Ecto neural progenitor cell (in vitro differentiated cells): ENCODE measurements at places on chromosomes 5 and 9.

DNA sequence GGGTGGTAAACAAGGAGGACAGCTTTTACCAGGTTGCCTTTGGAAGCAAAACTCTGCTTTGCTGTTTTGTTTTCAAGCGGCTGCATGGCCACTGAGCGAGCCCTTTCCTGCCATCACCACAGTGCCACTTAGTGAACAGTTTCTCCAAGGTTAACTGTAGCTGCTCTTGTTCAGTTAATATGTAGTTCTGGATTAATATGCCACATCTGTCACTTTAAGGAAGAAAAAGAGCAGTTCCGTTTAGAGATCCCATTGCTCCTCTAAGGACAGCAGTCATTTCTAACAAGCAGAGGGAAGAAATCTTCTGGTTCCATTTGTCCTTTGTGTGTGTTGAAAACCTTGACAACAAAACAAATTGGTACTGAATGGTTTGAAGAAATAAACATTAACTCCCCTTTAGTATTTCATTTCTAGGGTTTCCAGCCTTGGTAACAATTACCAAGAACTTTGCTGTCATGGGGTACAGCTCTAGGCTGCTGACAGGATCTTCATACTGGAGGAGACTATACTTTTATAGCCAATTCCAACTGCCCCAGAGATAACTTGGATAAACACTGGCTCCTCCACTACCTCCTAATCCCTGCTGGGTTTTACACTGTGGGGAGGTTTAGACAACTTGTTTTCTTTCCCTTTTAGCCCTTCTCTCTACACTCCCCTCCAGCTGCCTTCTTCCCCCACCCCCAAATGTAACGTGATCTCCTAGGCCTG is 10.3 kb upstream of the ABL1 start:
- peak; percentile 62 for DNase-seq

DNA sequence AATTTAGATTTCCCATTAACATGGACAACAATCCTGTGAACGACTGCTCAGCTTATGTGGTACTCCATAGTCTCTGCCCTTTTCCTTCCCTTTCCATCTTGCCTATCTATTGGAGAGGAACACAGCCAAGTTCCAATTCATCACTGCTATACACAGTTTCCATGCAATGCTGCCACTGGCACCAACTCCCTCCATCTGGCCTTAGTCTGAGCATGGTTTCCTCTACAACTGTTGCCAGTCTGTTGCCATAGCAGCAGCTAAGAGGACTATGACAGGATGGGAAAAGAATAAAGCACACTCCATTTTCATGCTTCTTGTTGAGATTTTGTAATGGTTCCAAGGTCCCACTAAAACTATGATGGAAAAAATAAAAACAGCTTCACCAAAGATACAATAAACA is 189.0 kb downstream of the HCN1 start:
- DNase-seq, result no peak

DNA sequence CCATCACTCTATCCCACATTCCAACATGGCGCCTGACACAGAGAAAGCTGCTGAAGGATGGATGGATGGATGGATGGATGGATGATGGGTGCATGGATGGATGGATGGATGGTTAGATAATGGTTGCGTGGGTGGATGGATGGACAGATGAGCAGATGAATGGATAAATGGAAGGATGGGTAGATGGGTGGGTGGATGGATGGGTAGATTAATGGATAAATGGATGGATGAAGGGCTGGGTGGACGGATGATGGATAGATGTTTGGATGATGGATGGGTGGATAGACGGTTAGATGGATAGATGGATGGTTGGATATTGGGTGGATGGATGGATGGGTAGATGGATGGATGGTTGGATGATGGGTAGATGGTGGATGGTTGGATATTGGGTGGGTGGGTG is 4.5 kb downstream of the LCN12 start:
- no peak for DNase-seq

GRCh38 chr9:79735023-79735779 is 163.4 kb downstream of the TLE4 start:
- no peak for DNase-seq

- peak; percentile 83 for DNase-seq
Measured at GRCh38 chr9:34578241-34579103, 11.1 kb downstream of the CNTFR start.

DNA sequence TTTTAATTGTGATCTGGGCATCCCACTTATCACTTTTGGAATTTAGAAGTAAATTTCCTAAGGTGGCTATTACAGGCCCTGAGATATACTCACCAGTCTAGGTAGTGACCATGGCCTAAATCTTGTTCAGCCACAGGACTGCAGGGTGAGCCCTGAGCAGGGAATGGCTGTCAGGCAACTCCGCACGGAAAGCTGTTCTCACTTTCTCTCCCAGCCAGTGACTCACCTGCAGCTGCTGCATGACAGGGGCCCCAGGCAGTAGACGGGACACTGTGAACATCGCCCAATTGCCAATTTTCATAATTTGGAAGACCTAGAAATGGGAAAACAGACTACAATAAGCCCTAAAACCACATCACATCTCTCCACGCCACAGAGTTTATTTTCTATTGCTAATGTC is 69.6 kb upstream of the TAF1L start:
- no peak for DNase-seq

DNA sequence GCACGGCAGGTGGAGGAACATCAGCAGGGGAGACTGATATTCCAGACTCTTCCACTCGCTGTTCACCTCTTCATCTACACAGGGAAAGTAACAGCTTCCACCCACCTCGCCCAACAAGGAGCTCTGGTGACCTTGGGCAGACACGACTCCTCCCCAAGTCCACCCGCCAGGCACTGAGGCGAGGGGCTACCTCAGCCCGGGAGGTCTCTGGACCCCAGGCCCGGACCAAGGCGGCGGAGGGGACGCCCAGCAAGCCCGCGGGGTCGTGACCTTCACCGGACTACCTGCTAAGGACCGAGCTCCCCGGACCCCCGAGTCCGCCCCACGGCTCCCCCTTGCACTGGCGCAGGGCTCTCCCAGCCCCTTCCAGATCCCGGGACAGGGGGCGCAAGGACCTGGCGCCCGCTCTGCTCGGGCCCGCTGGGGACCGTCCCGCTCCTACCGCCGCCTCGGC is 70.2 kb upstream of the LPCAT1 start:
- DNase-seq, result no peak

DNA sequence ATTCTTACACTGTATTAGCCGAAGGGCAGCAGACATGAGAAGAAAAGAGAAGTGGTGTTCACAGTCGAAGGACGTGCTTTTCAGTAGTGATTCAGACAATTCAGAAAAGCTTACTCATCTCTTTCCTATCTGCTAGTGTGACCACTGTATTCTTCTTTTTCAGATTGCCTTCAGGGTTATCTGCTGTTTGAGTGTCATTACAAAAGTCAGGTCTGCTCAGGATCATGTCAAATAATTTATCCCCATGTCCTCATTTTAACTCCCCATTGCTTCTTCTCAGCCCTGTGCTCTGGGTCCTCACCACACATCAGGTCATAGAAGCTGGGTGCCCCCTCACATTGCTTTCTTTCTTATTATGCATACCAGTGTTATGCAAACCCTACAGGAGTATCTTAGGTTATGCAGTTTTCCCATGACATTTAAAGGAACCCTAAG is 394.0 kb downstream of the CETN3 start:
- DNase-seq, result no peak

DNA sequence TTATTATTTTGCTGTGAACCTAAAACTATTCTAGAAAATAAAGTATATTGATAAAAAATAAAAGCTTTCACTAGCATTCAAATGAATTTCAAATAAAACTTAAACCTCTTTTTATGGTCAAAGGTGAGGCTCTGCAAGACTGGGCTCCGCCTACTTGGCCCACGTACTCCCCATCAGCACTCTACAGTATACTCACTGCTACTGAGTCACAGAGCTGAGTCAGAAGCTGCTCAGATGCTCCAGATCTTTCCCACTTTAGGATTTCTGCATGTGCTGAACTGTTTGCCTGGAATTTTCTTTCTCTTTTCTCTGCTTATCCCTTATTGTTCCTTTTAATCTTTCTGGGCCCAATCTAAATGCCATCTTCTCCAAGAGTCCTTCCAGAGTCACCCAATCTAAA is 331.9 kb upstream of the CCNG1 start:
- DNase-seq, result no peak

DNA sequence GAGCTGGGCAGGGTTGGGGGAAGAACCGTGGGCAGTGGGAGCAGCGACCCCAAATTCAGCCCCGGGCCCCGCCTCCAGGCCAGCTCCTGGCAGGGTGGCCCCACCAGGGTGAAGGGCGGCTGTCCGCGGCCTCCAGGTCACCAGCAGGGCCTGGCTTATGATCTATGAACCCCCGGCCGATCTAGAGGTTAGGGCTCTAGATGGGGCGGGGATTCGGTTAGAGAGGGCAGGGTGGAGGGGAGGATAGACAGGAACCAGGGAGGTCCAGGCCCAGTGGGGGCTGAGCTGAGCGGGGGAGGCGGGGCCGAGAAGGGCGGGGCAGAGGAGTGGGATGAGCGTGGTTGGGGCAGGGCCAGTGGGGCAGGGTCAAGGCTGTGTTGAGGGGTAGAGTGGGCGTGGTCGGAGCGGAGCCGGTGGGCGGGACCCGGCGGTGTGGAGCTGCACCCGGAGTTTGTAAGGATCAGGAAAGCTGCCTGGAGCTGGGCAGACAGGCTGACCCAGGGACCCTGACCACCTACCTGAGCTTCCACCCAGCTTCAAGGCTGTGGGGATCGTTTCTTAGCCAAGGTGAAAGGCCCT is 29.3 kb upstream of the OBP2B start:
- peak; percentile 90 for DNase-seq

GRCh38 chr9:8429768-8430167 is 630.2 kb upstream of the DMAC1 start:
- DNase-seq, result no peak

- DNase-seq, result no peak
Measured at GRCh38 chr5:167096816-167097215, 1194.6 kb upstream of the WWC1 start.

- DNase-seq, result no peak
Measured at GRCh38 chr5:151496041-151496484, 48.7 kb downstream of the SLC36A1 start.

DNA sequence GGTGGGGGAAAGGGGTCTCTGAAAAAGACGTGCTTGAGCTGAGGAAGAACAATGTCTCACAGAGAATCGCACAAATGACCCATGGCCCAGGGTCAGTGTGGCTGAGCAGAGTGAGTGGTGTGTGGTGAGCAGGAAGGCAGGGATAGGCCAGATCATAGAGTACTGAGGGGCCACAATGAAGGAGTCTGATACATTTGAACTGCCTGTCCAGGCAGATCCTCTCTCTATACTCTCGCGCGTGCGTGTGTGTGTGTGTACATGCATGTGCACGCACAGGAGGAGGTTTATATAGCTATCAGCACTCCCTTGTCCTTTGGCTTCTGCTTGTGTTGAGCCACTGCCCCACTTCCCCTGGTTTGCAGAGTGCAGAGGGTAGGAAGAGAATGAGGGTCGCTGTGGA is 294.0 kb downstream of the ZNF608 start:
- no peak for DNase-seq

DNA sequence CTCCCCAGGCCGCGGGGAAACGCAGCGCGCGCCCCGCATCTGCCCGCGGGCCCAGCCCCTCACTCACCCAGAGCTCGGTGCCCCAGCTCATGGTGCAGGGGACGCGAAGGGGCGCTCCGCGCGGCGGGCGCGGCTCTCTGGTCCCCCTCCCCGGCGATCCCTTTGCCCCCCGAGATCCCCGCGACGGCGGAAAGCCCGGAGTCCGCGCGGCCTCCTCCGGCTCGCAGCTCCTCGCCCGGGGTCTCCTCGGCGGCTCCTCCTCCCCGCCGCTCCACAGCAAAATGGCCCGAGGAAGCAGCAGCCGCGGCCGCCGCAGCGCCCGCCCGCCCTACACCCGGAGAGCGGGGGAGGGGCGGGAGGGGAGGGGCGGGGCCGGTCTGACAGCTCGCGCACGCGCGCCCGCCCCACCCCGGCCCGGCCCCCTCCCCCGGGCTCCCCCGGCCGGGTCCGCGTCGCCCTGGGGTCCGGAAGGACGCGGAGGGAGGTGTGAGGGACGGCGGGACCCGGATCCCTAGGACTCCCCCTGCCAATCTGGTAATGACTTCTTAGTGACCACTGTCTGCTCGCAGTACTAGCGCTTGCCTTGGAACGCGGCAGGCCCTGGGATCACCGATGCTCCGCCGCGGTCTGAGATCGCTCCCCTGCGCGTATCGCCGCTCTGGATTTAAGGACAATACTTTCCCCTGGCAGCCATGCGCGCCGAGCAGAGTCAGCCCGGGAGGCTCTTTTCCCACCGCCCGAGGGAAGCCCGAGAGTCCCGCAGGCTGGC is at the start of gene FNBP1:
TSS of gene FNBP1 (minus strand) at position 305 of the 769 bp plus-strand sequence. CDS start at position 91, 214 bp downstream.
- peak; percentile 91 for DNase-seq

DNA sequence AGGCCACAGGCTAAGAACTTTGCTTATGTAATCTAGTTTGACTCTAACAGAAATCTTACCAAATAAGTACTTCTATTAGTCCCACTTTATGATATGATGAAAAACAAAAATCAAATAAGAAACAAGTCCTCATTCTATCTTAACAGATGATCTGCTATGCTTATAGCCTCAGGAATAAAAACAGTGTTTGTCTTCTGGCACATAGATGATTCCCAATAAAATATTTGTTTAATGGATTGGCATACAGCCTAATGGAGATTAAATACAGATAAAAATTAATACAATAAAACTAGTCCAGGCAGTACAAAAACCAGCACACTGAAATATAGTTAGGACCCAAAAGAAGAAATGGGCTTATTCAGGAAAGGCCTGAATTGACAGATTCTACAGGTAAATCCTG is 971.4 kb upstream of the WWC1 start:
- no peak for DNase-seq

DNA sequence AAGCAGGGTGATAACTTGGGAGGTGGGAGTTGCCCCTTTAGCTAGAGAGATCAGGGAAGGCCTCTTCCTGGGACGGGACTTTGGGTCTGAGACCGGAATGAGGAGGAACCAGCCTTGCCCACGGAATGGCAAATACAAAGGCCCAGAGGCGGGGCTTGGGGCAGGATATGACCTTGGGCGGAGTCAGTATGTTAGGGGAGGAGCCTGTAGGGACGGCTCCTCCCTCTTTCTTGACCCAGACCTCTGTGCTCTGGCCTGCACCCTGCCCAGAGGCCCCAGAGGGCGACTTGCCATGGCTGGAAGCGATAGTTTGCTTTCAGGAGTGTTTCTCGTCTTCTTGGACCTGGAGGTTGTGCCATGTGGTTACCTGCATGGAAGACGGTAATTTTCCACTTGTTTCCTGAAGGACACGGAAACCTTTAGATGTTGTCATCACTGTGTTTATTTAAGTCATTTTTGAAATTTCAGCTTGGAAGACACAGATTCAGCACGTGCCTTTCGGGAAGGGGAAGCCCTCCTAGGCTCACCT is 85.6 kb downstream of the DAB2IP start:
- DNase-seq, result peak; percentile 68

DNA sequence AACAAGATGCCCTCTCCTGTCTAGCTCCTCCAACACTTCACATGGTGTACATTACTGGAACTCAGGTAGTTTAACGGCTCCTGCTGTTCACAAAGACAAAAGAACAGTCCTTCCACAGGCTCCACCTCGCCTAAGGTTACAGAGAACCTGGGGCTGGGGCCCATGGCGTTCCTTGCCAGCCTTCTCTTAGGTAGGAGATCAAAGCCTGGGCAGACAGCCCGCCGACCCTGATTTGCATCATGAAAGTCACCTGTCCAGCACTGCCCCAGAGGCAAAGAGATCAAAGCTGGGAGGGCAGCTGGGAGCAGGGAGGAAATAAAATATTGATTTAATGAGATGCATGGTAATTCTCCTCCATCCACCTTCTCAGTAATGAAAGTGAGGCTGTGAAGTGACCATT is 115.0 kb upstream of the SLIT3 start:
- no peak for DNase-seq

- DNase-seq, result no peak
Measured at GRCh38 chr5:138601444-138601843, 26.2 kb upstream of the HSPA9 start.

GRCh38 chr5:34866989-34867471 is 28.1 kb downstream of the TTC23L start:
- no peak for DNase-seq

- no peak for DNase-seq
Measured at GRCh38 chr5:104598285-104598684, 1035.7 kb upstream of the NUDT12 start.
